Urinary bladder (tissue), 4 donors: ENCODE measurements at places on chromosomes 2 and 18. TPM values are rescaled to one million over a fixed set of nuclear protein-coding genes. Genes with fewer than 3 reads are reported as not detected.

The NRBP1 gene
- total RNA-seq, result 87.7 TPM

The CCDC141 gene
- 18.0 TPM for total RNA-seq

GRCh38 chr2:88192613-88193012 lies 22.5 kb downstream of the THNSL2 start:
- DNase-seq, result no peak

- DNase-seq, result no peak
Observed at GRCh38 chr2:171703574-171704347, 16.5 kb downstream of the DYNC1I2 start.

DNA sequence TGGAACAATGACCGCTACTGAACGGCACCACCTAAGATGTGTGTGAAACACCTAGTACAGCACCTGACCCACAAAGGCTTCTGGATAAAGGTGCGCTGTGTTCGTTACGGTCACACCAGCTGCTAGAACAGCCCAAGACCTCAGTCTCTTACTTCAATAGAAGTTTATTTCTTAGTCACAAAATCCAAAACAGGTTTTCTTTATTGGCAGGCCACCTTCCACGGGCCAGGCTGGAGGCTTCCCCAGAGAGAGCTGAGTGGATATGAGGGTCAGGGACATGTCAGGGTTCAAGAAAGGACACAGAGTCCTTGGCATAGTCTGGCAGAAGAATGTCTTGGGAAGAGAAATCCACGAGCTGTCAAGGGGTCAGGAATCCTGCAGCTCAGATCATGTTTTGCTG lies 92.2 kb downstream of the COL6A3 start:
- DNase-seq, result no peak
